ENCODE measurements at places on chromosomes 6 and 20.

- DNase-seq: no peak
Measured at GRCh38 chr6:69937402-69938136, 71.2 kb downstream of the COL19A1 start.

GRCh38 chr6:63319939-63320338, at the start of gene LGSN:
LGSN (minus strand) TSS chr6:63319983; CDS start chr6:63319943, 40 bp downstream.
- no peak for DNase-seq

DNA sequence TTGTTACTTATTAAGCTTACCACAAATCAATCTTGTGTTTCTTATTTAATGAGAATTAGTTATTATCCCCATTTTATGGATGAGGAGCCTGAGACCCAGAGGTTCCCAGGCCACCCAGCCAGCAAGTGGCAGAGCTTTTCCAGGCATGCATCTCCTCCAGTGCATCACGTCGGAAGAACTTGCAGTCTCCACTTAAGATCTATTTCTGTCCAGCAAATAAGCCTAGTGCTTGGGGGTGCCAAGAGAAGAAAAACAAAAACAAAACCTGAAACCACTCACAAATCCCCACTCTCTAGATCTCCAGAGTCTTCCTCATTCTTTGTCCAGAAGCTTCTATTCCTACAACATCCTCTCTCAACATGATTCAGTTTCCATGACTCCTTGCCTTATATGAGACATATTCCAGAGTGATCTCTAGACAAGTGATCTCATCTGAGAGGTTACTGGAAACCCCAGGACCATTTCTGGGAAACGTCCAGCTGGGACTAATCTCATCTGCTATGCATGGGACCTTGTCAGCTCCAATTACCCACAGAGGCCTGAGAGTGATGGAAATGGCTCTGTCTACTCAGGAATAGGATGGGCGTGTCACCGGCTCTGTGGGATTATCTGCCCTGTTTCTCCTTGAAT, 4.1 kb downstream of the GUCA1B start:
- DNase-seq: no peak

- DNase-seq: no peak
Measured at GRCh38 chr6:30450909-30451841, 38.1 kb upstream of the HLA-E start.

DNA sequence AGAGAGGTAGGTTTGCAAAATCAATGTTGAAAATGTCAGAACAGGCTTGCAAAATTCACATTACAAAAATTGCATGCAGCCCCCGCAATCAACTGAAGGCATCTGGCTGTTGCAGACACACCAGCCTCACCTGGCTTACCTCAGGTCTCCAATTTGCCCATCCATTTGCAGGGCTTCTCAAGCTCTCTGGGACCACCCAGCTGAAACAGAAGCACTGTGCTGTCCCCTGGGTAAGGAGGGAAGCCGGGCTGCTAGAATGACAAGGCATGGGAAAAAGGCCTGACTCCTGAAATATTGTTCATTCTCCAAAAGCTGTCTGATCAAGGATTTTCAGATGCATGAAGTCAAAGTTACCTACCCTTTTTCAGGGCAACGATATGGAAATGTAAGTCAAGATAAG, 52.6 kb upstream of the CD93 start:
- no peak for DNase-seq

DNA sequence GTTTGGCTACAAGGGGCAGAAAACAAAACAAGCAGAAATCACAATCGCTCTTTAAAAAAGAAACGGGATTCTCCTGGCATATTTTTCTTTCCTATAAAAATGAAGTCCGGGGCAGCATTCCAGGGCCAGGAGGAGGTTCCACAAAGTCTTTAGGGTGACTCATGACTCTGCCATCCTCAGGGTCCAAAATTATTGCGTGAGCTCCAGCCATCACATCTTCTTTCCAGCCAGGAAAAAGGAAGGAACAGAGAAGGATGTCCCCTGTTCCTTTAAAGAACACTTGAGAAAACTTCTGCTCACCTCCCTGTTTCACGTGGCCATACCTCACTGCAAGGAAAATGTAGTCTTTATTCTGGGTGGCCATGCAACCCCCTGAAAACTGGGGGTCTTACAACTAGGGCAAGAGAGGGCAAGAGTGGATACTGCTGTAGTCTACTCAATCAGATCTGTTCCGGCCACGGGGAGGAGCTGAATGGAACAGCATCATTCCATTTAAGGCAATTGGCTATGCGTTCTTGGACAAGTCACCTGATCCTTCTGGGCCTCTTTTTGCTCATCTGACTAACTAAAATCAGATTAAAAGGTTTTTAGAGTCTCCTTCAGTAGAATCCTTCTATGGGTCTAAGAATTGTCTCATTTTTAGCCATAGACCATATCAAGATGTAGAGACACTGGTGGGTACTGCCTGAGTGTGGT, 49.4 kb downstream of the CTCFL start:
- DNase-seq: no peak

- no peak for DNase-seq
Measured at GRCh38 chr6:33420491-33421343, 852 bp downstream of the SYNGAP1 start.

- no peak for DNase-seq
Measured at GRCh38 chr20:58718121-58718563, 25.5 kb downstream of the NPEPL1 start.

DNA sequence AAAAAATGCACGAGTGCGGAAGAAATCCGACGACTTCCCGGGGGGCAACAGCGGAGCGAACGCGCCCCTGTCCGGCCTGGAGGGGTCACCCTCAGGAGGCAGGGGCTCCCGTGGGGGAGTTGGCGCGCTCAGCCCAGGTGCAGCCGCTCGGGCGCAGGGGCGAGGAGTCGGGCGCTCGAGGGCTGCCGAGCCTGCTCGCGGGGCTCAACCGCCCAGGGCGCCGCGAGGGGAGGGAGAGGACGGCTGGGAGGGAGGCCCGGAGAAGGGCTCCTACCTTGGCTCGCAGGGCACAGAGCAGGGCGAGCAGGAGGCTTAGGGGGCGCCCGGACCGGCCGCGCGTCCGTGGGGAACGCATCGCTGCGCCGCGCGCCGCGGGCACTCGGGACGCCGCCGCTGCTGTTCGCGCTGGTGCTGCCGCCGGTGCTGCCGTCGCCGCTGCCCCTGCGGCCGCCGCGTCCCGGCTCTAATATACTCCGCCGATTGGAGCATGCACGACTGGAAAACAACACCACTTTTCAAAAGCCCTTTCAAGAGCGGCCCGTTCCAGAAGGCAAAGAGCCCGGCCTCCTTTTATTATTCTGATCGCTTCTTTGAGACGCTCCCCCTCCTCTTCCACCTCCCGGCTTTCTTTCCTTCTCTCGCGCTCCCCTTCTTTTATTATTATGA, 490 bp downstream of the JAG1 start:
- peak; percentile 47 for DNase-seq

GRCh38 chr6:62479697-62480220, 193.7 kb upstream of the KHDRBS2 start:
- DNase-seq: no peak

- no peak for DNase-seq
Measured at GRCh38 chr20:63151554-63152321, 64.2 kb downstream of the YTHDF1 start.

DNA sequence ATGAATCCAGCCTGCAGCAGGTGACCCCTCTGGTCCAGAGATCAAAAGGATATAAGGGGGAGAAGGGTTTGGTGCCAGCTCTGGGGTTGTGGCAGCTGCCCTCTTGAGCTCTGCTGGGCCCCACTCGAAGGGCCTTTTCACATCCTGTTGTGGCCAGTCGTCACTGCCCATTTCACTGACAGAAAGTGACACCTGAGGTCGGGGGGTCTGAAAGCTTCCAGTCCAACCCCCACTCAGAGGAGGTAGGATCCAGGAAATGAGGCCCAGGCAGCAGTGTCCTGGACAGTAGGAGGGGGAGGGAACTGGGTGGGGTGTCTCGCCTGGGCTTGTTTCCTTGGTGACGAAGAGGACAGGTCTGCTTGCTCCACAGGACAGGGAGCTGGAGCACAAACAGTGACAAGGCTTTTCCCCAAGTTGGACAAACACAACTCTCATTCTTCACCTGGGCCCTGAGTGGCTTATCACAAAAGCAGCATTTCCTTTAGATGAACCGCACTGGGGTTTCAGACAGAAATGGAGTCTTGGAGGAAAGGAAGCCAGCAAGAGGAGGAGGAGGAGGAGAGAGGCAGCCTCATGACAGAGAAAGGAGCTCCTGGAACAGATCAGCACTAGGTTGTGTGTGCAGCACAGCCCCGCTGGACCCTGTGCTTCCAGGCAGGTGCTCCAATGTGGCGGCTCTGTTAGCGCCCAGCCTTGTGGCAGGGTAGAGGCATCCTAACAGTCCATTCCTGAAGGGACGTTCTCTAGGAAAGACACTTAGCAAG, 11.0 kb downstream of the FRS3 start:
- no peak for DNase-seq

DNA sequence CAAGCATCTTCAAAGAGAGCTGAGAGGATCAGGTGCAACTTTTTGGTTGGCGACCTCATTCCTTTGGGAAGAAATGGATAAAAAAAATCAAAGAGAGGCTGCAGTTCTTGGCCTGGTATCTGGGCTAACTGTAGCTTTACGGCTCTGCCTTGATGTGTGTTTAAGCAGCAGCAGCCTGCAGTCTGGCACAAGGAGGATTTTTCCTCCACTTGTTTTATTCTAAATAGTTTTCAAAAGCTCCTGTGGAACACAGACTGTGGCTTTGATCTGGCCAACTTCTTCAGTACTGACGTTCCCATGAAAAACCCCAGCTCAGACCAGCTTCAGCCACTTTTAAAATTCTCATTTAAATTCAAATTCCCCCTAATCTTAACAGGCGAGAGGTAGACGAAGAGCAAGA, 137.3 kb downstream of the HDGFL1 start:
- DNase-seq: no peak

DNA sequence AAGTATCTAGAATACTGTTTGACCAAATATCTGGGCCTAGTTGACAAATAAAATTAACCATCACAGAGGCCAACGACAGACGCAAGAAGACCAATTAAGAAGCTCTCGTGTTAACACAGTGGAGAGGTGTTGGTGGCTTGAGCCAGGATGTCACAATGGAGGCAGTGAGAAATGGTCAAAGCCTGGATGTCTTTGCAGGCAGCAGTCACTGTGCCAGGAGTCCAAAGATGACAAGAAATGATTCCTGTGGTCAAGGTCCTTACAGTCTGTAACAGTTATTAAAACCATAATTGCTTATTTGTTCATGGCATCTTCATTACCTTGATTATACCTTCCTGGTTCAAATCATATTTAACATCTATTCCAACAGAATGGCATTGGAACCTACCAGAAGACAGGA, 91.3 kb upstream of the EDN1 start:
- DNase-seq: no peak

DNA sequence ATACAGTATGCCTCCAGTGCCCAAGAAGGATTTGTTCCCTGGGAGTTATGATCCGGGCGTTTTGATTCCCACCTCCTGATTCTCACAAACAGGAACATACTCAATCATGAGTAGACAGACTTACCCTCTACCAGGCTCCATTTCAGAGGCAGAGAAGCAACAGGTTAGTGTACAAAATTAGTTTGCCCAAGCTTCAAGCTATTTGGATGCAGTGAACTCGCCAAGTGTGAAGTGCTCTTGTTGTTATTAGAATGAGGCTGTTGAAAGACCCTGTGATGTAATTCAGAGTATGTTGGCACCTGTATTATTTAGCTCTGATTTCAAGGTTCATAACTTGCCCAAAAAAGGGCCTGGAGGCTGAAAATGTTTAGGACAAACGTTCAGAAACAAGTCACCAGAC, 247.0 kb downstream of the PHACTR1 start:
- no peak for DNase-seq

DNA sequence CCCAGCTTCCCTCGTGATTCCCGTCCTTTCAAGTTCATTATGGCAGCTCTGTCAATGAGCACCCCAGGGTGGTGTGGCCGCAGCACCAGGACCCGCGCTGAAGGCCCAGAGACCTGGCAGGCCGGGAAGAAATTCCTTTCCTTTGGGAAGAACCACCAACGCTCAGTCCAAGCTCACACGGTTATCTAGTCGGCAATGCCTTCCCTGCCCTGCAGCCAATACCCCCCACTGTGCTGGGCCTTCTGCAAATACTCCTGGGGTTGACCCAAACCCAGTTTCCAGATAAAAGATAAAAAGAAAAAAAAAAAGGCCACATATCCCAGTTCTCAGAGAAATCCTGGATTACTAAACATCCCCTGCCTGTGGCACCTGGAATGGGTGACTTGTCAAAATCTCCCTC, 28.7 kb downstream of the PXDC1 start:
- no peak for DNase-seq

- no peak for DNase-seq
Measured at GRCh38 chr20:17518339-17519052, 12.7 kb downstream of the BFSP1 start.

DNA sequence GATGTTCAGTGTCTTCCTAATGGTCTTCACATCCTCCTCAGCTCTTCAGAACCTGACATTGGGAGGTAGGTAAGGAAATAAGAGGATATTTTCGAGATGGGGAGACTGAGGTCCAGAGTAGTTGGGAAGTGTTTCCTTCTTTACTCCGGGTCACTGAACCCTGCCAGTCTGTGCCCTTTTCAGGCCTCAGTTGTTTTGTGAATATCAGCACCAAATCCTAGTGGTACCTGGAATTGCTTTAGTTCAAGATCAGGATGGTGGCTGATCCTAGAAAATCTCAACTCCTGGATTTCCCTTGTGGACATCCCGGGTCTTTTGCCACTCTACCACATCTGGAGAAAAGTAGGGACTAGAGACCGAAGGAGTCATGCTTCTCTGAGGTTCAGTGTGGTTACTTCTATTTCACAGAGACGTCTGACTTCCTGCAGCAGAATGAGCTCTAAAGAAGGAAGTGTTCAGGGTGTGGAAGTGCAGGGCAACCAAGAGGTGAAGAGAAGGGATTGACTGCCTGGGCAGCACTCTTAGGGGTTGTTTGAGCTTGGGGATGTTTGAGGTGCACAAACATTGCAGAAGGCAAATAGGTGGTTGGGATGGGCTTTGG, 995 bp downstream of the STK4 start:
- DNase-seq: no peak

GRCh38 chr6:47084610-47085009, 42.5 kb upstream of the ADGRF1 start:
- no peak for DNase-seq

DNA sequence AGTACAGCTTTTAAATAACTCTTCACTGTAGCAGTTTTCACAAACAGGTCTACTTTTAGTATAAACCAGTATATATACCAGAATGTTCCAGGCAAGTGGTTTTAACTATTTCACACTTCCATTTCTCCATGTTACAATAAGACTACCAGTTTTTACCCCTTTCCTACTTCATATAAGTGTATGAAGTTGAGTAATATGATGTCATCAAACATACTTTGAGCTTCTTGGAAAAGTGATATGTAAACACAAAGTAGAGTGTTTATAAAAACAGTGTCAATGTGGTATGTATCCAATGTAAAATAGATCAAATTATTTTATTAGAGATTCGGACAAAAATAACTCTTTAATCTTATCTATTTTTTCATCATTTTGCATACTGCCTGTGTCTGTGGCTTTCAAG, 2.5 kb upstream of the PAQR8 start:
- no peak for DNase-seq

DNA sequence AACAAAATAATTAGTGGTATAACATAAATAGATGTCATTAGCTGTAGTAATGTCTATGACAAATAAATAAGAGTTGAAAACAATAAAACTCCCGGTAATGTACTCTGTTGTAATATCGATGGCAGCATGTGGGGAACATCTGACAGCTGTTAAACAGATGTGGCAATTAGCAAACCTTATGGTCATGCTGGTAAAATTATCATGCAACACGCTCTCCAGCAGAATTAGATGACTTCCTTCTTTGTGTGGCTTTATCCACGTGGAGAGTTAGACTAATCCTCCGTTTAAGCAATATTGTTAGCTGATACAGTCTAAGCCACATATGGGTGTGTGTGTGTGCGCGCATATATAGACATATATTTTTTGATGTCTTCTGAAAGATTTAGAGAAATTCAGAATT, 77.7 kb upstream of the ZFP64 start:
- DNase-seq: no peak

All from T47D (cell line).